ENCODE measurements at places on chromosomes 11 and 22.

DNA sequence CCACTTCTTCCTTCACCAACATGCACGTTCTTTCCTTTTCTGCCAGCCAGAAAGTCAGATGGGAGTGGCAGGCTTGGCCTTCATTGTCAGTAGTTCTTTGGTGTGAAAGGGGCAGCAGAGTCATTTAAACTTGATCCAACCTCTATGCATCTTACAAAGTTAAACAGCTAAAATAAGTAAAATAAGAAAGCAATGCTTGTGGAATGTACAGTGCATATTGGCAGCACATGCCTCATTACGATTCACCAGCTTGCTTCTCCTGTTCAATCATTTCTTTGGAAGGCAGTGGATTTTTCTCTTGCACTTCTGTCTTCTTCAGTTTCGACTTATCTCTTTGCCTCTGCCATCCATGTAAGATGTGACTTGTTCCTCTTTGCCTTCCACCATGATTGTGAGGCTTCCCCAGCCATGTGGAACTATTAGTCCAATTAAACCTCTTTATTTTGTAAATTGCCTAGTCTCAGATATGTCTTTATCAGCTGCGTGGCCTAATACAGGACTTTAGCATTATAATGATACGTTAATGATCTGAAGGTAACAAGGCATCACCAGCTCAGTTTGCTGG is 14.8 kb downstream of the LGALS12 start:
- no peak for DNase-seq

DNA sequence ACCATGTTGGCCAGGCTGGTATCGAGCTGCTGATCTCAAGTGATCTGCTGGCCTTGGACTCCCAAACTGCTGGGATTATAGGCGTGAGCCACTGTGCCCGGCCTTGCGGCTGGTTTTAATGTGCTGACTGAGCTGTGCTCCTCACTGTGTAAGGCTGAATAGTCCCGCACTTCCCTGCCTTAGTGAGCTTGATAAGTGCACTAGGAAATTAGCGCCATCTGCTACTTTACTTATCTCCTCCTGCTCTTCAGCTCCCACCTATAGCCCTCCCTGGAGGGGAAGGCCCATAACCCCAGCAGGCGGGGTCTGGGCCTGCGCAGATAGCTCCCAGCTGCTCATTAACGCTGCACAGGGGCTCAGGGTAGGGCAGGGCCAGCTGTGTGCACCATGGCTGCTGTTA is 49.4 kb downstream of the CLMP start:
- DNase-seq = no peak

- peak; percentile 62 for DNase-seq
Measured at GRCh38 chr11:66745356-66746235, 16.6 kb upstream of the SPTBN2 start.

- DNase-seq = peak; percentile 77
Measured at GRCh38 chr11:65575568-65576231, at the start of gene EHBP1L1. TSS of gene EHBP1L1 (plus strand) at chr11:65576053. CDS start at chr11:65576303, 250 bp downstream.

GRCh38 chr22:24463071-24463760 is 31.9 kb upstream of the UPB1 start:
- no peak for DNase-seq

- DNase-seq = no peak
Measured at GRCh38 chr11:117752721-117753237, 44.2 kb downstream of the DSCAML1 start.

GRCh38 chr11:110447343-110447742 is 17.6 kb downstream of the FDX1 start:
- DNase-seq = no peak

- DNase-seq = no peak
Measured at GRCh38 chr22:48699511-48699910, 1128.2 kb downstream of the BRD1 start.

DNA sequence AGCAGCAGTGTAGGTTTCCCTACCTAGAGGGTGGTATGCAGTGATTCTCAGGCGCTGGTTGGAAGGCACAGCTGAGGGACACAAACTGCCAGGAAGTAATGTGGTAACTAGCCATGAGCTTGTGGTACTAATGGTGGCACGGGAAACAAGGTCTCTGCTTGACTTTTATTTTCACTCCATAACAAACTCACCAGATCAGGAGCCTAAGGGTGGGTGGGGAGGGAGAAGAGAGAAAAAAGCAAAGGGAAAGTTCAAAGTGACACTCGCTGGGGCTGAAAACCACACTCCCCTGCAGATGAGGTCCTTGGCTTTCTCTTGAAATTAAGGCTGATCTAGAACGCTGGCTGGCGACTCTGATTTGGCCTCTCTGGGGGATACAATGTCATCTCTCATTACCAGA is 22.0 kb downstream of the TRAF6 start:
- DNase-seq = no peak

DNA sequence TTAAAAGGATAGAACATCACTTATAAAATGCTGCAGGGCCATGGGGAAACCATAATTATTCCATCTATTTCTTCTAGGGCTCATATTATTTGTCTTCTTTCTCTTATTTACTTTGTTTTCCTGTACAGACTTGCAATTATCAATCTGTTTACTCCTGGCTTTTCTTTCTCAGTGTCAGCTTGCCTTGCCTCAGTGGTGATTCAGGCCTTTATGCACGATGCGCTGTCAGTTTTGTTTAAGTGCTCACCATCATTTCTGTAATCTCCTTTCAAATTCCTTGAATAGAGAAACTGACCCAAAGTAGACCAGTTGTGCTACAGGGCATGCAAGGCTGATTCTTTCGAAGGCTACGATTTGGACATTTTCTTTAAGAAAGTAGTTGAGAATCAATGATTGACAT is 4.7 kb downstream of the PDHX start:
- DNase-seq = no peak

DNA sequence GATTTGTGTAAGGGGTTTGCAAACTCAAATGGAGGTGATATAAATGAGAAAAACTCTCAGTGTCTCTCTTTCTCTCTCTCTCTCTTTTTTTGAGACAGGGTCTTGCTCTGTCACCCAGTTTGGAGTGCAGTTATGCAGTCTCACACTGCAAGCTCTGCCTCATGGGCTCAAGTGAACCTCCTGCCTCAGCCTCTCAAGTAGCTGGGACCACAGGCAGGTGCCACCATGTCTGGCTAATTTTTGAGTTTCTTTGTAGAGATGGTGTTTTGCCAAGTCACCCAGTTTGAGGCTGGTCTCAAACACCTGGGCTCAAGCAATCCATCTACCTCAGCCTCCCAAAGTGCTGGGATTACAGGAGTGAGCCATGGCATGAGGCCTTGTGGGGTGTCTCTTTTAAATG is 2.9 kb downstream of the BIRC3 start:
- DNase-seq = no peak

DNA sequence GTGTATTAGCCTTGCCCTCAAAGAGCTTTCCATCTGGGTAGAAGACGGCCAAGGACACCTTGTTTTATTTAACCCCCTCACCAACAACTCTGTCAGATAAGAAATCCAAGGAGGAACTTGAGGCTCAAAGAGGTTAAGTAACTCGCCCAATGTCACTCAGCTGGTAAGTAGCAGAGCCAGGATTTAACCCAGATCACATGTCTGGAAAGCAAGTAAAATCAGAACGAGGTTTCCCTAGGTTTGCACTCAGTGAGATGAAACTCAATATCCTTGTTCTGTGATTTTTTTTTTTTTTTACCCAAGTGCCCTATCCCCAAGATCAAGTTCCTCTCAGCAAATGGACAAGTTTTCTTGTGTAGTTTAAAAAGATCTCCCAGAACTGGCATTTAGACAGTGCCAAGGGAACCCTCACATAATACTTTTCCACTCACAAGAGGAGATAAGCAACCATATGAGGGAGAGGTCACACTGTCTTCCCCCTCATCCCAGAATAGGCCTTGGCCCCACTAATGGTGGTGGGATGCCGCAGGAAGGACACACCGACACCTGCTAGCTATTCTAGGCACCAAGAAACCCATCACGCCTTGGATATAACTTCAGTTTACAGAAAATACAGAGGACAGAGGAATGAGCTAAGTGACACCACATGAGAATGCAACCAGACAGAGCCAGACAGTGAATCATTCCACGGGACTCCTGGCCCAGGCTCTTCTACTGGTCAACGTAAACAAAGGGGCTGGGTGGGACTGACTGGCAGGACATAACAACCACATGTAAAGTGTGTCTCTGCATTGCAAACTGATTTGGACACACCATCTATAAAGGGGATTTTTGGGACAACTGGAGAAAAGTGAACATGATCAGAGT is 8.6 kb upstream of the ARAP1 start:
- DNase-seq = no peak

- DNase-seq = no peak
Measured at GRCh38 chr11:61048368-61049062, 53.8 kb upstream of the CD5 start.

GRCh38 chr22:34055525-34056200 is 135.4 kb upstream of the LARGE1 start:
- DNase-seq = no peak

- no peak for DNase-seq
Measured at GRCh38 chr11:86910592-86910991, 44.6 kb downstream of the FZD4 start.

DNA sequence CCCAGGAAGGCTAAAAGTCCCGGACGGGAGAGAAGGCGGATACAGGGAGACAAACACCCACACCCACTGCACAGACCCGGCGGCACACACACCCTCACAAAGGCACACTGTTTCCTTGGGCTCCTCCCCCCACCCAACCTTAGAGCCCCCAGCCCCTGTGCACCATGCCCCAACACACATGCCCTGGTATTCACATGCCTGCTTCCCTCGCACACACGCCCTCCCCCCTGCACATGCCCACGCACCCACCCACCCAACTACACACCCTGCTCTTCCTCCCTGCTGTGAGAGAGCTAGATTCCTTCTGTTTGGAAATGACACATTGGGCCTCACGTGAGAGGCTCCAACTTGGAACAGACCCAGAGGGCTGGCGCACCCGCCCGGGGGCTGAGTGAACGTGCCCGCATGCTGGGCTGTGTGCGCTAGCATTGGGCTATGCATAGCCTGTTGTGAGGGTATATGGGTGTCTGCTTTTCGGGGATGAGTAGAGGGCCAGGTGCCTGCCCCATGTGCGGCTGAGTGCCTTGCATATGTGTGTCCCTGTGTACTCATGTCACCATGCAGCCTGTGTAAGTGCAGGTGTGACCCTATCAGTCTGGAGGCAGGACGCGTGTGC is 518 bp upstream of the CHRM1 start:
- no peak for DNase-seq

DNA sequence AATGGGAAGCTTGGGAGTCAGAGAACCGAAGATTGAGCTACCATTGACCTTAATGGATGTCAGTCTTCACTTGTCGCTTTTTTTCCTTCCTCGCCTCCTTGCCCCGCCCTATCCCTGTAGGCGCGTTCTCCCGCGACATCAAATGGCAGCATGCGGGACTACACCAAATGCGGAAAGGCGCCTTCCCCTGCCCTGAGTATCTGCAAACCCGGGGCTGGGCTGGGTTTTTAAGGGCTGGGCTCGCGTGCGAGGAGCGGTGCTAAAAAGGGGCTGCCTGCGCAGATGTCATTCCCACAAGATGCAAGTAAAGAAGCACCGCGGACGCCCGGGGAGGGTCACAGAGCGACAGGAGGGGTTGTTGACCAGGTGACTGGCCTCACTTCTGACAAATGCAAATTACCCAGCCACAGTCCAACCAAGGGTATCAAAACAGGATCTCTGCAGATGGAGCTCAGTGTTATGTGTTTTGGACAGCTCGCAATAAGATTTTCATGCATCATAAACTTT is 4.7 kb upstream of the FAM111B start:
- DNase-seq = peak; percentile 69

DNA sequence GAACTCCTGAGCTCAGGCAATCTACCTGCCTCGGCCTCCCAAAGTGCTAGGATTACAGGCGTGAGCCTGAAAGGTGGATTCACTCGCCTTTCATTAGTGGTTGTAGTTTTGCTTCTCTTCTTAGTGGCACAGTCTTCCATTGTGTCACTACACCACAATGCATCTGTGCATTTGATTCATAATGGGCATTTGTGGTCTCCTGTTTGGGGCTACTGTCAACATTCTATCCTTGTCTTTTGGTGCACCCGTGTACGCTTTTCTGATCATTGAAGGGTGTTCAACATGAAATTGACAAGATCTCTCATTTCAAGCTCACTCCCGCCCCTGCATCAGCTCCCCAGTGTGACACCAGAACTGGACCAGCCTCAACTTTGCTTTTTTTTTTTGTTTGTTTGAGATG is 2.0 kb upstream of the SYT12 start:
- DNase-seq = peak; percentile 18

DNA sequence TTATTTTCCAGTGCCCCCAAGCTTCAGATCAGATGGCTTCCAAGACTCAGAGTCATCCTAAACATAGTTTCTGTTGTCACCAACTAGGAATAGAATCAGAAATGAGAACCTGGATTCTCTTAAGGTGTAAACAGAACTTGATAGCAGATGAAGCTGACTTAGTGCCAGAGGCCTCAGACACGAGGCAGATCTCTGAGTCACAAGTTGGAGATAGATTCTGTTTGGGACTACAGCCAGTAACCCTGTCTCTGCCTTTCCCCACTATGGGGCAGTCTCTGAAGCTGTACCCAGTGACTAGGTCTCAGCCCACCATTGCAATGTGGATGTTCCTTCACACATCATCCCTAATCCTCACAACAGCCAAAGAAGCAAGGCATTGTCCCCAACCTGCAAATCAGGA is 25.4 kb downstream of the NEU3 start:
- no peak for DNase-seq

- no peak for DNase-seq
Measured at GRCh38 chr11:64529559-64530520, 61.2 kb upstream of the SLC22A12 start.

GRCh38 chr11:78800756-78801155 is 226.1 kb upstream of the NARS2 start:
- no peak for DNase-seq

- no peak for DNase-seq
Measured at GRCh38 chr11:75158241-75158640, 7.3 kb downstream of the SLCO2B1 start.

GRCh38 chr11:86517557-86517956 is 142.9 kb downstream of the CCDC81 start:
- DNase-seq = no peak

GRCh38 chr22:19871845-19872778 is 17.4 kb upstream of the GNB1L start:
- DNase-seq = no peak

GRCh38 chr11:30015725-30016412 is 961 bp downstream of the KCNA4 start:
- no peak for DNase-seq

DNA sequence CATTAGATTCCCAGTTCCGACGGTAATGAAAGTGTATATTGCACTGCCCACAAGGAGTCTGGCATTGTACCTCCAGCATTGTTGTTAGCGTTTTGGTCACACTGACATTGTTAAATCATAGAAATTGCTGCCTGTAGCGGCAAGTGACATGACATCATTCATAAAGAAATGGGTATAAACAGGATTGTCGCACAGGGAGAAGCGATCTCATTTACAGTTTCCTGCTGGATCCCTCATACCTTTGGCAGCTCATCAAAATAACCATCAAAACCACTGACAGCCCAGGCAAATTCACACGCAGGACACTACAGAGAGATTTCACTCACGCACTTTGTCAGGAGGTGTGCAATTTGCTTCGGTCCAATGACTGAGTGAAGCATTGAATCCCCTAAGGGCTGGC is 3.5 kb downstream of the HTR3B start:
- no peak for DNase-seq

Measured in activated T-cell treated with anti-CD3 and anti-CD28 coated beads, Interleukin-2, amount 50 U/mL, for 72 hours (primary cell).